ENCODE measurements at places on chromosomes 11 and 22.
A peak's percentile ranks its signal among the peaks of the same experiment; 100 is the strongest.

DNA sequence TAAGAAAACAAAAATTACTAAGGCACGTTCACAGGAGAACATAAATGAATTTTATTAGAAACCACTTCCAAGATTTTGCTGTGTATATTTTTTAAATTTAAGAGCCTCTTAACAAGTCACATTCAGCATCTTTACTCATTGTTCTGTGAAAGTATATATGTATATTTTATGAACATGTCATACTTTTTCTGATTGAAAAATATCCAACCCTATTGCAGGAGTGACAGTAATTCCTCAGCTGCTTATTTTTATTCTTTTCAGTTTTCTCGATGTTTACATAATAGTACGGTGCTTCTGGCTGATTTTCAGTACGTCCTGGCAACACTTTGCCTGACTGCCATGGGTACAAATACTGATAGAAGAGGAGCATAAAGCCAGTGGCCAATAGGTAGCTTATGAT, 41.8 kb downstream of the XKR3 start:
- DNase-seq = no peak

- DNase-seq = peak; percentile 19
These were observed 19.2 kb upstream of the OR56A3 start for GRCh38 chr11:5922749-5923426.

DNA sequence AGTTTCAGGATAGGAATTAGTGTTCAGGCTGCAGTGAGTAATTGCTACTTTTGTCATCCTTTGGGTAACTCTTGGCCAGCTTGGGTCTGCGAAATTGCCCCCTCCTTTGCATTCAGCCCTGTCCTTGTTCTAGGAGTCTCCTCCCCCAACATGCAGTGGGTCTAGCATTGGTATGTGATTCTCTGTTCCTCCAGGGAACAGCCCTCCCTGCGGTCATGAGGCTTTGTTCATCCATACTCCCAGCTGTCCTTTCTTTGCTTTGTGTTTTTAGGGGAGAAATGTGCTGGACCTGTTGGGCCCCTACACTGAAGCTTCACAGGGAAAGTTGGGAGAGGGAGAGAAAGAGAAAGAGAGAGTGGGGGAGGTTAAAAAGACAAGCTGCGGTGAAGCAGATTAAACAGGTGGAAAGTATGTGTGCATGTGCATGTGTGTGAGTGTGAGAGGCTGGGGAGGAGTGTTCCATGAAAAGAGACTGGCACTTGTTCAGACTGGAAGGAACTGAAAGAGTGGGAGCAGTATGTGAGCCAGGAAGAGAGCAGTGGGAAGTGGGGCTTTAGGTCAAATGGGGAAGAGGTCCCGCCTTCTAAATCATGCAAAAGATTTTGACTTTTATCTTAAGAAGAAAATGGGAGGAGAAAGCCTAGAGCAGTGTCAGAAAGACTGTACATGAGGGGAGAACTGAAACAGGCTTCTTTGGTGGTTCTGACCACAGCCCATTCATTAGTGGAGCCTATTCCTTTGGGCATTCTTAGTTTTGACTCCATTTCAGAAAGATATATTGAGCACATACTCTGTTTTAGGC, 17.9 kb upstream of the SESN3 start:
- DNase-seq = no peak

- DNase-seq = no peak
These were observed 75.9 kb downstream of the BARX2 start for GRCh38 chr11:129451524-129451923.

DNA sequence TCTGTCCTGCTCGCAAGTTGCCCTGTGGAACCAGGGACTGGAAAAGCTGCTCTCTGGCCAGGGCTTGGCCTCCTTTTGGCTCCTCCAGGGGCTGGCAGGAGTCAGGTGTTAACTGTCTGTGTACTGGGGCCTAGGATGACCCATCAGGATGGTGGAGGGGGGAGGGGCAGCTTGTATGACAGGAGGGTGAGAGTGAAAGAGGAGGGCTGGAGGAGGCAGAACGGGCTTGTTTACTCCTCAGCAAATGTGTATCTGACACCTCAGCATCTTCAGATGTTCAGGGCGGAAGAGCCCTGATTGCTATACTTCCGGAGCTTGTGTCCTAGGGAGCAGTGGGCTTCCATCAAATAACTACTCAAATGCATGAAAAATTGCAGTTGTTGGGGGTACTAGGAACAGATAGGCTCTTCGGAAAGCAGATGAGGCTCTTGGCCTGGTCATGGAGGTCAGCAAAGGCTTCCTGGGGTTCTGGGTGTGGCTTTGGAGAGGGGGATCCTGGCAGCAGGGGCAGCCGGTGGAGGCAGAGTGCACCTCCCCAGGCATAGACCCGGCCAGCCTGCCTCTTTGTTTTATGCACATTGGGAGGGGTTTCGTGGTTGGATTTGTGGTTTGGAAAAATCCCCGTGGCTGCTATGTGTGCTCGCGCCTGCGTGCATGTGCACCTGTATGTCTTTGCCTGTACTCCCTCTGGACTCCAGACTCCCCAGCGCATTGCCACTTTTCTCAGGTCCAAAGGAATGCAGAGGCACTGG, 31.2 kb downstream of the CD82 start:
- peak; percentile 28 for DNase-seq

GRCh38 chr11:102530558-102530957, at the start of gene MMP7:
TSS of gene MMP7 (minus strand) at chr11:102530747. CDS start at chr11:102530700, 47 bp downstream.
- peak; percentile 69 for DNase-seq

DNA sequence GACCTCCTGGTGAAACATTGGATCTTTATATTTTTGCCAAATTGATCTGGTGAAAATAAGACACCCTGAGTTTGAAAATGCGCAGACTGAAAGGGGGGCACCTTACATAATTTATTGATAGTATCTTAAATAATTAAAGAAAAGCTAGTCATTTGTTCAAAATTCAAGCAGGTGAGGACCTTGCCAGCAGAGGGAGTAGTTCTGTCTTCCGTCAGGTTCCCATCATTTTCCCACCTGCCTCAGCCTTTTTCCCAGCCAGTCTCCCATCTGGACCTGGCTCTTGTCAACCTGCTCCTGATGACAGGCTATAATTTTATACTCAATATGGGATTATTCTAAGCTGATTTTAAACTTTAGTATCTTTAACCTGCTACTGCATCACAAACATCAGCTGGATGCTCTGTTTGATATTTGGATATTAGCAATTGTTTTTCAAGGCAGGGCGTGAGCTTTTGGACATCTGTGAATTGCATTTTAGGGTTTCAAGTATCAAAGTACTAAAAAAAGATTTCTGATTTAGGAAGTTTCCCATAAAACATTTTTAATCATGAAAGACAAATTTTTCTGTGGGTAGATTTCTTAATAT, 132.0 kb downstream of the ELP4 start:
- DNase-seq = peak; percentile 54

- no peak for DNase-seq
These were observed 94.1 kb downstream of the MTMR3 start for GRCh38 chr22:29977107-29977506.

DNA sequence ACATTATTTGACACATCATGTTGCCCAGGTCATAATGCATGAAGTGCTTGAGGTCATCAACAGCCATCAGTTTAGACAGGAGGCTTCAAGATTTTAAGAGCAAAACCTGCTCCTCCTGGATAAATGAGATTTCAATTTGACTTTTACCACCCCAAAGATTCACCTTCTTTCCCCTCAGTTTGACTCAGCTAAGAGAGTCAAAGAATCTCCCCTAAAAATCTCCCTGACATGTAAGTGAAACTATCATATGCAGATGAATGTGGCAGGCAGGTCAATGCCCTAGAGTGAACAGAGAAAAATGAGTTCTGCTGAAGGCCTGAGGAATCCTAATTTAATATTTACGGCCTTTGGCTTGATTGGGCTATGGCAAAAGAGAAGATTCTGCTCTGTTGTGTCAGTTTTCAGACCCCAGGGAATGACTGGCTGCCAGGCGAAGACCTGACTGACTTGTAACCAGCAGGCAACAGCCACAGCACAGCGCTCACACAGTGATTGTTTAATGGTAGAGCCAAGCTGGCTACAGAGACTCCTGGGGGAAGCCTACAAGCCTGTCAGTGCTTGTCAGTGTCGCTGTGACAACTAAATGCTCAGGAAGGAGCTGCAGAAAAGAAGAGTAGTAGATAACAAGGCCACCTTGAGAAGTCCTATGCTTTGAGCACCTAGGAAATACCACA, 491.2 kb upstream of the LRRC4C start:
- DNase-seq = no peak
